ENCODE measurements at places on chromosomes 5 and 9. TPM values are rescaled to one million over a fixed set of nuclear protein-coding genes. Genes with fewer than 3 reads are reported as not detected.

Gene ZFP37
- 8.4 TPM for total RNA-seq

Gene PFN3
- total RNA-seq, result not detected

DNA sequence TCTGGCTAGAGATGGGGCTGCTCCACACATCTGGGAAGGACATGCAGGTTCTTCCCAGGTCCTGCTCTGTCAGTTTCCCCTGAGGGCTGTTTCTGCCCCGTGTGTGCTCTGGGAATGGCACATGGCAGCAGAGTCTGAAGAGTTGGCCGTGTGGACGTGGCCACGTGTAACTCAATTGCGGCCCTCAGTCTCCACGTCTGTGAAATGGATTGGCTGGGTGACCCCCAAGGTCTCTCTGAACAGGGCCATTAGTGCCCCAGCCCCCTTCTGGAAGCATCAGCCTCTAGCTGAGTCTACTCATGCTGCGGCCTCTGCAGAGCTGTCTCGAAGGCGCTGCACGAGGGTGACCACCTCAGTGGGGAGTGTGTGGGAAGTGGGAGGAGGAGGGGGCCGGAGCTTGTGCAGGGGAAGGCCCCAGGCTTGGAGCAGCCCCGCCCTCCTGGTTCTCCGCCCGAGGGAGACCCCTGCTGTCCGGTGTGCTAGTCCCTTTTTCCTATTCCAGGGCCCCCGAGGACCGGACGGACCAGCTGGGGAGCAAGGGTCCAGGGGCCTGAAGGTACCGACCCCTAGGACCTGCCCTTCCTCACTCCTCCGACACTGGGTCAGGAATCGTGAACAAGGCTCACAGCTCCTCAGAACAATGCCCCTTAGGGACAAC, 58.9 kb upstream of the ORM1 start:
- peak; percentile 60 for DNase-seq

Gene DCANP1
- not detected for total RNA-seq

Gene TPD52L3
- total RNA-seq, result not detected

DNA sequence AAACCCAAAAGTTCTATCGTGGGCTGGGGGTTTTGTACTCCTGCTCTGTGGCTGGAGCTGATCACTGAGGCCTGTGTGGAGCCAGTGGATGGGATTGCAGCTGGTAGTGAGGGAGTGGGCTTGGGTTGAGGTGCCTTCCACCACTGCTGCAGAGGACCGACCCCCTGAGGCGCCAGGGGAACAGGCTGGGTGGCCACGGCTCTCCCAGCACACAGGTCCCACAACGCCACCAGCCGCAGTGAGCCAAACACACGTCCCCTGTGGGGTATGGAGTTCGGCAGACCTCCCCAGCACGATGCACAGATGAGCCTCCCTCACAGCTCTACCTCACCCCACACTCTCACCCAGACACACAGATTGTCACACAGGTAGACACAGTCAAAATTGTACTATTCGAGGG, 109.1 kb downstream of the DAB2IP start:
- DNase-seq, result no peak

Gene NR4A3
- total RNA-seq, result 0.93 TPM

DNA sequence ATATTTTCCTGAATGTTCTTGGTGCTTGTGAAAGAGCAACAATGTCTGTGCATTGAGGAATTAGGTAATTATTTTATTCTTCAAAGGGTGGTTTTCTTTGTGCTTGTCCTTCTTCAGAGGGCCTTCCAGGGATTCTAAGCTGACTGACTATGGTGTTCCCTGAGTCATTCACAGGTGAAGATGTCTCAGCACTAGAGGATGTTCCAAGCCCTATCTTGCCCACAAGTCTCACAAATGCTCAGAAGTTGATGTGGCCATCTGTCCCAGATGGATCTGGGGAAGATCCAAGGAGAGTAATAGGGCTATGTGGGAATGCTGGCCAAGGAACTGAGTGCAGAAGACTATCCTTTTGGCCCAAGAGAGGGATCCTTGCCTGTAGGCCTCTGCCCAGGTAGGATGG, 120.9 kb downstream of the ADAMTSL1 start:
- DNase-seq, result no peak

- no peak for DNase-seq
These were observed 1666.0 kb upstream of the ACO1 start for GRCh38 chr9:30718483-30718882.

- no peak for DNase-seq
These were observed 159.4 kb downstream of the MACROH2A1 start for GRCh38 chr5:135239453-135240282.

- DNase-seq, result no peak
These were observed 26.4 kb downstream of the RGS7BP start for GRCh38 chr5:64532212-64532611.
